ENCODE measurements at places on chromosomes 1 and 21.

DNA sequence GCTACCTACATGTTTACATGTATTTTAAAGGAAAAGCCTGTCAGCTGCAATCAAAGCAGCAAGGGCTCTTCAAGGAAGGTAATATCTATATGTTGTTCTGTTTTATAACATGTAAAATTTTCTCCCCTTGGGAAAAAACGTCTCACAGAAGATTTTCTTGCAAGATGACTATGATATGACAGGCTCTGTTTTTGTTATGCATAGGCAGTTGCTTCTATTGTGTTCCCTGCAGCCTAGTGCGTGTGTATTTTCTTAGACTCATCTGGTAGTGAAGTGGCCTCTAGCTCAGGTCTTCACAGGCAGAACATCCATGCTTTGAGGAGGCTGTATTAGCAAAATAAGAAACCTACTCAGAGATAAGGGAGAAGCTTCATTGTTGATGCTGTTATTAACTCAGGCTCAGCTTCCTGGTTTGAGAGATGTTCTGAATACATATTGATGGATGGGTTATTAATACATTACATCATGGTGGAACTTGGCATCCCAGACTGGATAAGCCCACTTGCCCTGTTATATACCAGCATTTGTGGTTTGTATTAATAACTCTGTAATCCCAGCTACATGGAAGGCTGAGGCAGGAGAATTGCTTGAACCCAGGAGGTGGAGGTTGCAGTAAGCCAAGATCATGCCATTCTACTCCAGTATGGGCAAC lies 35.8 kb downstream of the LAMC1 start:
- no peak for DNase-seq

DNA sequence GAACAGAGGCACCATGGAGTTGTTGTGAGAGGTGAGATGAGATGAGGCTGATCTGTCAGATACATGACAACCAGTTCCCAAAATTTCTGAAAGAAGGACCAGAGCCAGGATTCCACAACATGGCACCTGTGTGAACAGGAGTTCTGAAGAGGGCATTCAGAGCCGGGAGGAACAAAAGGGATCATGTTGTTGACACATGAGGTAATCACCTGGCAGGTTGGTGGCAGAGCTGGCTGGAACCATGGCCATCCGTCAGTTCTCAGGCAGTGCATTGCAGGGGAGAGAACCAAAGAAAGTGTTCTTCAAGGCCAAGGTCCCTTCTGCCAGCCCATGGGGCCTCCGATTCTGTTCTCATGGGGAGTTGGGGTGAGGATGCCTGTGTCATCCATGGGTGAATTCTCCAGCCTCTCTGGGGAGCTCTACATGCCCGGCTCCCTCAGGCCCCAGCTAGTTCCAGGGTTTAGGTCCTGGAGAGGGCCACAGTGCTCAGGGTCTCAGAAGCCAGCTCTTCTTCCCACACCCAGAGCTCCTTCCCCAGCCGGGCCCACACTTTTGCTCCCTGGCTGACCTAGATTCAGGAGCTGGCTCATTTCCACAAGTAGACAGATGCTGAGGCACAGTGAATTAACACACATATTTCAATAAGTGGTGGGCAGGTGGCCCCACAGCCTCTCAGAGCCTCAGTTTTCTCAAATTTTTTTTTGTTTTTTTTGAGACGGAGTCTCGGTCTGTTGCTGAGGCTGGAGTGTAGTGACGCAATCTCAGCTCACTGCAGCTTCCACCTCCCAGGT lies 49.1 kb upstream of the CTPS1 start:
- no peak for DNase-seq

GRCh38 chr1:95073446-95073845 lies 695 bp upstream of the ALG14 start:
- DNase-seq: no peak

- no peak for DNase-seq
Observed at GRCh38 chr1:55131218-55131617, 83.9 kb downstream of the USP24 start.

DNA sequence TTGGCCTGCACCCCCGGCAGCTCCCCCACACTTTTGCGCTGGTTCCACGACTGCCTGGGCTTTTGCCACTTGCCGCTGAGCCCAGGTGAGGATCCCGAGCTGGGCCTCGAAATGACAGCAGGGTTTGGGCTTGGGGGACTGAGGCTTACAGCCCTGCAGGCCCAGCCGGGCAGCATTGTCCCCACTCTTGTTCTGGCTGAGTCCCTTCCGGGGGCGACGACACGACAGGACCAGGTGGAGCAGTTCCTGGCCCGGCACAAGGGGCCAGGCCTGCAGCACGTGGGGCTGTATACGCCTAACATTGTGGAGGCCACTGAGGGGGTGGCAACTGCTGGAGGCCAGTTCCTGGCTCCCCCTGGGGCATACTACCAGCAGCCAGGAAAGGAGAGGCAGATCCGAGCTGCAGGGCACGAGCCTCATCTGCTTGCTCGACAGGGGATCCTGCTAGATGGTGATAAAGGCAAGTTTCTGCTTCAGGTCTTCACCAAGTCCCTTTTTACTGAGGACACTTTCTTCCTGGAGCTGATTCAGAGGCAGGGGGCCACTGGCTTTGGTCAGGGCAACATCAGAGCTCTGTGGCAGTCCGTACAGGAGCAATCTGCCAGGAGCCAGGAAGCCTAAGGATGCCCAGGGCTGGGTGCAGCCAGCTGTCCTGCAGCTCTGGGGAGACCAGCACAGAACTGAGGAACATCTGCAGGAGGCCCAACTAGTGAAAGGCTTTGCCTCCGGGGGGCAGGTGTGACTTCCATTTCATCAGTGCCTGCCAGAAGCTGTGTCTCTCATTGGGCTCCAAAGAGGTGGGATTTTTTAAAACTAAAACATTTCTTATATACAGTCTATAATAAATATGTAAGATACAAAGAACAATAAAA lies 1.2 kb downstream of the HPDL start:
- DNase-seq: no peak

- DNase-seq: no peak
Observed at GRCh38 chr21:41573902-41574690, 66.1 kb upstream of the TMPRSS2 start.

DNA sequence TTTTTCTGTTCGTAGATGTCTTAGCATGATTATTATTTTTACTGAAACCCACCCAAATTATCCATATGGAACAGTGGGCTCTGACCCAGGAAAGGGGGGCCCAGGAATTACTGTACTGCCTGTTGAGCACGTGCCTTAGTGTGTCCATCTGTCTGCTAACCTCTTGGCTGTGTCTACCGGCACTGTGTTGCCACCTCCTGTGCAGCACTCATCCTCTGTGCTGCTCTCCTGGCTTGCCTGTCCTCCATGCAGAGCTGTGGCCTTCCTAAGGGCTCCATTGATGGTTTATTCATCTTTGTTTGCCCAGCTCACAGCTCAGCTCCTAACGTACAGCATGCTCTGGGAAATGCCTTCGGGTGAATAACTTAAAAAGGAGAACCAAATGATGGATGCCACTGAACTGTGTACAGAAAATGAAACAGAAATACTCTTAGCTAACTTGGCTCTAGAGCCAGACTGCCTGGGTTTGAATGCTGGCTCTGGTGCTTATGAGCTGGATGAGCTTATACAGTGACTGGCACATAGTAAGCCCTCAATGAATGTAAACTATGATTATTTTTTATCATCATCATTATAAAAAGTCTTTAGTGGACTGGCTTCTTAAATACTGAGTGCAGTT lies 11.4 kb upstream of the RPTN start:
- DNase-seq: no peak

GRCh38 chr1:160777486-160778089 lies 18.4 kb upstream of the LY9 start:
- DNase-seq: no peak

DNA sequence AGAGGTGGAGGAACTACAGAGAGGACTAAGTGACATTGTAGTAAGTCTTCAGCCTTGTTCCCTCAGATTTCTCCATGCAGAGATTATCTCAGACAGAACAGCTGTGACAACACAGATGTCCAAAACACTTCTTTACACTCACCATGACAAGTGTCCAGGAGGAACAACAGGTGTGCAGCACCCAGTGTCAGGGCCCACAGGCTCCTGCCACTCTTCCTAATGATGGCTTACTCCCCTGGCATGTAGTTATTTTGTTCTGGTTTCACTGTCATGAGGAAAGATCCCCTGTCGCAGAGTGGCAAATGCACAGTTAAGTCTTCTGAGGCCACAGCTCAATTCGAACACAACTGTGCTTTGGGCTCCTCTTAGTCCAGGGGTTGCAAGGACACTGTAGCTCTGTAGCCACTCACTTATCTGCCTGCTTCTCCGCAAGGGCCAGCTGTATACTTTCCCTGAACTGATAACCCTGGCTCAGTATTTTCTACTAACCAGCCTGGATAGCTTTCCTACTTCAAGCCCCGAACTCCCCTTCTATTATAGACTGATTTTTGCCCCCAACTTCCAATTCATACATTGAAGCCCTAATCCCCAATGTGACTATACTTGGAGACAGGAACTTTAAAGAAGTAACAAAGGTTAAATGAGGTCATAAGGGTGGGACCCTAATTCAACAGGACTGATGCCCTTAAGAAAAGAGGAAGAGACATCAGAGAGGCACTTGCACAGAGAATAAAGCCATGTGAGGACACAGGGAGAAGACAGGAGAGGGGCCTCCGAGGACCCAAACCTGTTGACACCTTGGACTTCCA lies 11.1 kb downstream of the PDZK1 start:
- no peak for DNase-seq

DNA sequence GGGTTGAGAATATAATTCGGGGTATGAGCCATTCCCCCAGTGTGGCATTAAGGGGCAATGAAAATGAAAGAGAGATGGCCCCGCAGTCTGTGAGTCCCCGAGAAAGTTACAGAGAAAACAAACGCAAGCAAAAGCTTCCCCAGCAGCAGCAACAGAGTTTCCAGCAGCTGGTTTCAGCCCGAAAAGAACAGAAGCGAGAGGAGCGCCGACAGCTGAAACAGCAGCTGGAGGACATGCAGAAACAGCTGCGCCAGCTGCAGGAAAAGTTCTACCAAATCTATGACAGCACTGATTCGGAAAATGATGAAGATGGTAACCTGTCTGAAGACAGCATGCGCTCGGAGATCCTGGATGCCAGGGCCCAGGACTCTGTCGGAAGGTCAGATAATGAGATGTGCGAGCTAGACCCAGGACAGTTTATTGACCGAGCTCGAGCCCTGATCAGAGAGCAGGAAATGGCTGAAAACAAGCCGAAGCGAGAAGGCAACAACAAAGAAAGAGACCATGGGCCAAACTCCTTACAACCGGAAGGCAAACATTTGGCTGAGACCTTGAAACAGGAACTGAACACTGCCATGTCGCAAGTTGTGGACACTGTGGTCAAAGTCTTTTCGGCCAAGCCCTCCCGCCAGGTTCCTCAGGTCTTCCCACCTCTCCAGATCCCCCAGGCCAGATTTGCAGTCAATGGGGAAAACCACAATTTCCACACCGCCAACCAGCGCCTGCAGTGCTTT lies 9.4 kb downstream of the PROX1 start:
- DNase-seq: no peak

- no peak for DNase-seq
Observed at GRCh38 chr1:39652554-39652953, 13.1 kb upstream of the HEYL start.

GRCh38 chr1:154747740-154748404 lies 122.2 kb downstream of the KCNN3 start:
- no peak for DNase-seq

- no peak for DNase-seq
Observed at GRCh38 chr1:114033216-114033706, 54.0 kb downstream of the OLFML3 start.

DNA sequence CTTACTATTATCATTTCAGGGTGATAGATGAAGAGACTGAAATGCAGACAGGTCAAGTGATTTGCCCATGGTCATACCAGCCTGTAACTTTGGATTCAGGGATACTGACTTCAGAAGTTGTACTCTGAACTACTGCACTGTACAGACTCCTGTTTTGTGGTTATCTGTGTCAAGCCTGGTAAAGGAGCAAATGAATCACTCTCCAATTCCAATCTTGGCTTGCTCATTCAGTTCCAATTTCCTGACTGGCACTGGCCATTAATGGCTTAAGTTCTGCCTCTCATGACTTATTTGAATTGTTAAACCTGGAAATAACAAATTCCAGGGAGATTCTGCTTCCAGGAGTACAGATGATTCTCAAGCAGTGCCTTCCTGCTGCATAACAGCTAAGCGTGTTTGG lies 45.4 kb upstream of the PLD5 start:
- DNase-seq: no peak

DNA sequence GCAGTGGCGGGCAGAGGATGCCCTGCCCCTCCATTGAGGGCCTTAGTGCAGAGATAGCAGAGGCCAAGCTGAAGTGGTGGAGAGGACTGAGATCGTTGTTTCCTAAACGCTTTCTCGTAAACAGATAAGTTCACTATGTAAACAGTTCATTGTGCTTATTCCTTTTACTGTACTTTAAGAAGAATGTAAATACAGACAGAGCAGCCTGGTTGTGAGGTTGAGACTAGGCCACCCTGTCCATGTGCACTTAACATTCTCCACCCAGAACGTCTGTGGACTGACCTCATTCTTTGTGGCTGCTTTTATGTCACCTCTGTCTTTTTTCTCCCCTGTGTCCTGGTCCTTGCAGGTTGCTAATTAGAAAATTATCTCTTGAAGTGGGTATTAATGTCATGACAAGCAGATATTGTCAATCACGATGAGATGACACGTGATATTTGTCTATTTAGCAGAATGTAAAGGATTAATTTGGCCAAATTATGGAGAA lies 8.5 kb downstream of the CENPS start:
- no peak for DNase-seq

- no peak for DNase-seq
Observed at GRCh38 chr1:211017075-211017718, 116.8 kb downstream of the KCNH1 start.

All from esophagus squamous epithelium (tissue), 5 donors.